ENCODE measurements at places on chromosomes 11 and 22.
A peak's percentile ranks its signal among the peaks of the same experiment; 100 is the strongest.

DNA sequence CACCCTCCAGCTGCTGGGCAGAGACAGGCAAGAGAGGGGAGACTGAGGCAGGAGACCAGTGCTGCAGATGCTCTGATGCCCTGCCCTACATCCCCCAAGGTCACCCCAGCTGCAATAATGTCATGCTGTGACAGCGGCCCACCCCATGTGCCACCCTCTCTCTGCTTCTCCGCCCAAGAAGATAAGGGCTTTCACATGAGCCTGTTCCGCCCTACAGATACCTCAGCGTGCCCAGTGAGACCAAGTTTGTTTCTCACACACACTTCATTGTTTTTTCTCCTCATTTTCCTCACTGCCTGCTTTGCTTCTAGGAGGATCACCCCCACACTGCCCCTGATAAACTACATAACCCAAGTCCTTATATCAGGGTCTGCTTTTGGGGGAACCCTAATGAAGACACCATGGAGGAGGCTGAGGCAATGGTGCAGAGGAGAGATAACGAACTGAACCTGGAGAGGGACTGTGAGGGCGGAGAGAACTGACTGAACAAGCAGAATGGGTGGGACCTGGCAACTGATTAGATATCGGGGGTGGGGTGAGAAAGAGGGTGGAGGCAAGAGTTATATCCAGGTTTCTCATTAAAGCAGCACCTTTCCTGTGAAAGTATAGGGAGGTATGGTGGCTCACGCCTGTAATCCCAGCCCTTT is 37.5 kb upstream of the TSKU start:
- no peak for DNase-seq

DNA sequence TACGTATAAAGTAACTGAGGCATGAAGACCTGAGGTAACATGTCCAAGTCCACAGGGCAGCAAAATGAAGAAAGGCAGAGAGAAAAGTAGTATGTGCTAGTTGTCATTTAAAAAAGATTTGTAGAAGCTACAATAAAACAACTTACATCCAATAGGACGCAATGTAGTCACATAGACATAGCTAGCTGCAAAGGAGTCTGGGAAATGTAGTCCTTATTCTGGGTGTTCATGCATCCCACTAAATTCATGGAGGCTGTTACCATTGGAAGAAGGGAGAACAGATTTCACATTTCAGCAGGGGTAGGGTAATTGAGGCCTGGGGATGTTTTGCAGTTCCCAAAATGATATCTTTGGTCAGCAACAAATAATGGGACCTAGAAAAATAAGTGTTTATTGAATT is 571.4 kb downstream of the MIAT start:
- DNase-seq = no peak

DNA sequence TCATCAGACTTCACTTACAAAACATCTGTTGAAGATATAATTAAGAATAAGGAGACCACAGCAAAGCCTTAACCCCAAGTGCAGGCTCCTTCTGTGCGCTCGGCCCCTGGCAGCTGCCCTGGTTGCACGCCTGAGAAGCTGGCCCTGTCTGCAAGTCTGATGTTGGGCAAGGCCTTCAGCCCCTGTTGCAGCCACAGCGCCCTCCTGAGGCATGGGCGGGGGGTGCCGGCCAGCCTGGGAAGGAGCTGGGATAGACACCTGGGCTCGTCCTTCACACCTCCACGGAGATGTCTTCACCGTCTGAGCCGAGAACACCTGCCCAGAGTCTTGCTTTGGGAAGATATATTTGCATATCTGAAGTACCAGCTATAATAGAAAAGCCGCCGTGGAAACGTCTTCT is 104.1 kb downstream of the MPPED1 start:
- no peak for DNase-seq

DNA sequence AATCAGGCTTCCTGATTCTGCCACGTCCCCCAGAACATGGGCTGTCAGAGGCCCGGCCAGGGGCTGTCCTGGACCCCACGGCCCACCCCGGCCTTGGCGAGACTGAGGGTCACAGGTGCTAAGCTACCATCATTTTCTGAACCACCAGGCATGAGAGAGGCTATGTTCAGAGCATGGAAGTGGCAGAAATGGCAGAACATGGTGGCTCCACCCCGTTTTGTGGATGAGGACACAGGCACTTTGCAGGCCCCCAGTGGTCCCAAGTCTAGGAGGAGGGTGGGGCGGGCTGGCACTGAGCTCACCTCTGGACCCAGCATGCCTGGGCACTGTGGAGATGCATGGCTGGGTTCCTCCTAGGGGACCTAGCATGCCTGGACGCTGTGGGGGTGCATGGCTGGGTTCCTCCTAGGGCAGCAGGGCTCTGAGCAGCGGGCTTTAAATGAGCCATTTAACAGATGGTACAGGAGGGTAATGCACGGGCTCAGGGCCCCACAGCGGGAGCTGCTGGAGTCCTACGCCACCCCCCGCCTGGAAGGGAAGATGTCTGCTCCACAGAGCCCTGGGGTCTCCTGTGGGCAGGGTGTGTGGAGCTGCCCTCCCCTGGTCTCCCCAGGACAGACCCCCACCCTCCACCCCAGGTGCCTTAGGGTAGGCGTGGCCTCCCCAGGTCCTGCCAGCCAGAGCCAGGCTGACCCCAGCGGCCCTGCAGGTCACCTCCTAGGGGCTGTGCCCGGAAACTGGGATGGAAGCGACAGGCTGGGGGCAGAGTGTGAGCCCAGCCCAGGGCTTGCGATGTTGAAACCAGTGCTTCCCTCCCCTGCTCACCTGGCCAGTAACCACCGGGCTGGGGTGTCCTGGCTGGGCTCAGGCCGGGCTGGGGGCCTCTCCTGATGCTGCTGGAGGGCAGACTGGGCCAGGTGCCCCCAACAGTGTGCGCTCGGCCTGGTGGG is 6.1 kb upstream of the MUC5AC start:
- no peak for DNase-seq

- DNase-seq = no peak
Observed at GRCh38 chr11:134260503-134260902, 7.1 kb downstream of the ACAD8 start.

- DNase-seq = no peak
Observed at GRCh38 chr11:68837583-68838571, 3.8 kb downstream of the CPT1A start.

DNA sequence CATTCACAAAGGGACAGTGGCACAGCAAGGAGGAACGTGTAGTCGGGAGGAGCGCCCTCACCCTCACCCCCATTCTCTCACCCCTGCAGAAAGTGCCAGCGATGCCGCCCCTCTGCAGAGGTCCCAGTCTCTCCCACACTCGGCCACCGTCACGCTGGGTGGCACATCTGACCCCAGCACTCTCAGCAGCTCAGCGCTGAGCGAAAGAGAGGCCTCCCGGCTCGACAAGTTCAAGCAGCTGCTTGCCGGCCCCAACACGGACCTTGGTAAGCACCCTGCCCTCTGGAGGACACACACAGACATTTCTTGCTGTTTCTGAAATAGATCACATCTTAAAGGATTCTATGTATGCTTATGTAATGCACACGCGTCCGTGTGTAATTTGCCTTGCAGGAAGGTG is 34.9 kb downstream of the TBC1D22A start:
- DNase-seq = no peak

- peak; percentile 87 for DNase-seq
Observed at GRCh38 chr22:19607192-19608002, 83.2 kb upstream of the CLDN5 start.

DNA sequence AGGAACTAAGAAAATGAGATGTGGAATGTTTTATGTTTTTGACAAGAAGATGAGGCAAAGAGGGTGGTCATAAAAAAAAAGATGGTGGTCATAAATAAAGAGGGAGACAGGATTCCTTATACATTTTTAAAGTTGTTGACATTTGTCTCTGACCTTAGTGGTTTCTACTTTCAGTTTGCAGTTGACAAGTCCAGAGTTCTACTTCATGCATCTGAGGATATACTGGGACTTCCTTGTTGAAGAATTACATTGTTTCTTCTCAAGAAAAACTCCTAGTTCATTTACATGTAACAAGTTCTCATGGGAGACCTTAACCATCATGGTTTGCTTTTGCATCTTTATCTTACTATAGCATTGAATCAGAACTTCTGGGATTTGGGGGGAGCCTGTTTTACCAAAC is 1.2 kb downstream of the OR6X1 start:
- no peak for DNase-seq

- DNase-seq = no peak
Observed at GRCh38 chr11:10247011-10247410, 47.0 kb downstream of the SBF2 start.

- DNase-seq = no peak
Observed at GRCh38 chr11:70783356-70783755, 385.0 kb downstream of the CTTN start.

DNA sequence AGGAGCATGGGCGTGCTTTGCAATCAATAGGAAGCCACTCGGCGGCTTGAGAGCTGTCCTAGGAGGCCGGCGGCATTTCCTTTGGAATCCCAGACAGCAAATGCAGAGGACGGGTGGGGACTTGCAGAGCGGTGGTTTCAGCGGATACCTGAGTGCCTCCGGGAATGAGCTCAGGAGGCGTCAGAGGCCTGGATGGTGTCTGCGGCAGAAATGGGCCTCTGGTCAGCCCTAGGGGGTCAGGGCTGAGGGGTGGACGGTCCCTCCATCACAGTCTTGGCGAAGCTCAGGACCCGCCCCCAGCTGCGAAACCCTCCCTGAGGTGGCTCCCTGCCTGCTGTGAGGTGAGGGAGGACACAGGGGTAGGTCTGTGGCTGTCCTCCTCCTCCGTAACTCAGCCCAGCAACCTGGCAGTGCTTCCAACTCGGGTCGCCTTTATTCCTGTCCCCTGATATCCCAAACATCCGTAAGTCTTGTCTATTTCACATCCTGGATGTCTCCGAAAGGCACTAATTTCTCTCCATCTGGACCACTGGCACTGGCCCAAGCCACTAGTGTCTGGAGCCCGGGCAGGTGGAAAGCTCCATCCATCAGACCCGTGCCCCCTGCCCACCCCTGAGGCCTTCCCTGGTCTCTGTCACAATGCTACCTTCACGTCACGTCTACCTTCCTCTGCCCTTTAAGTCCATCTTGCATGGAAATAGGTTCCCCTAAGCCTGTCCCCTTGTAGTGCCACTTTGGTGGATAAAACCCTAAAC is 686.6 kb downstream of the BRD1 start:
- peak; percentile 25 for DNase-seq

DNA sequence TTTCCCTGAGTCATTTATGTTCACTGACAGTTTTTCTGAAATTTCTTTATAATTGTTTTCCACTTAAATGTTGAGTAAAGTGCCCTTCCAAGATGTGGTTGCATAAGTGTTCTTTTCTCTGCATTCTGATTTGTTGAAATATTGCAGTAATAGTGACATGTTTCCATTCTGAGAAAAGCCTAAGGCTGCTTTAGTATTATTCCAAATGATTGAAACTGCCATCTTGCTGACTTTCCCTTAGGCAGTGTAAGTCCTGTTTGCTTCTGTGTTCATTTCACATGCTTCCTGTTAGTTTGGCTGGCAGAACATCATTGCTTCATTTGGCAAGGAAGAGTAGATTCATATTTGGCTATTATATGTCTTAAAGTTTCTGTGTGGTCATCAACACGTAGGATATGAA is 146.5 kb downstream of the ELP4 start:
- DNase-seq = no peak

DNA sequence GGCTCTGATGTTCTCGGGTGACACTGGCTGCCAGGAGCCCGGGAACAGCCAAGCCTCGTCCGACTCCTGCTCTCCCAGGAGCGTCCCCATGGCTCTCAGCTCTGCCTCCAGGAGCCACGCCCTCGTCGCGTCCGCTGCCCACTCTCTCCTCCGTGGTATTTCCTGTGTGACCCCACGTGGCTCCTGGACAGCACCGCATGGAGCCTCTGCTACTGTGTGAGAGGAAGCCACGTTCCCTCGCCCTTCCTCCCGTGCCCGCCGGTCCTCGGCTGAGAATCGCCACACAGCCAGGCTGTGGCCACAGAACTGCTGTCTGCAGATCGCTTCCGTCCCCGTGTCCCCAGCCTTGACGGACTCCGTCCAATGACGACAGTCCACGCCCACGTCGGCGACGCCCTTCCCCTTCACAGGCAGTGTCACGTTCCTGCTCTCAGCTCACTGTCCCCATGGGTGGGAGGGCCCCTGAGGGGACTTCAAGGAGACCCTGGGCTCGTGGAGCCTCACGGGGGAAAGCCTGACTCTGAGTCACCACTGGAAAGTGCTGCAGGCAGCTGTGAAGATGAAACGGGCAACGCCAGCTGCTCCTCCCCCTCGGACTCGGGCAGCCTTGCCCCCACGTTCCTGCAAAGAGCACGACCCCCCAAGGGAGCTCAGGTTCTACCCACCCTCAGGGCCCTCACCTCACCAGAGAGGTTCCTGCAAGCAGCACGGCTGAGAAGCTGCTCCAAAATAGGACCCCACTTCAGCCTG is 458.5 kb downstream of the BRD1 start:
- DNase-seq = no peak

- DNase-seq = no peak
Observed at GRCh38 chr11:134226806-134227325, 2.4 kb downstream of the VPS26B start.

DNA sequence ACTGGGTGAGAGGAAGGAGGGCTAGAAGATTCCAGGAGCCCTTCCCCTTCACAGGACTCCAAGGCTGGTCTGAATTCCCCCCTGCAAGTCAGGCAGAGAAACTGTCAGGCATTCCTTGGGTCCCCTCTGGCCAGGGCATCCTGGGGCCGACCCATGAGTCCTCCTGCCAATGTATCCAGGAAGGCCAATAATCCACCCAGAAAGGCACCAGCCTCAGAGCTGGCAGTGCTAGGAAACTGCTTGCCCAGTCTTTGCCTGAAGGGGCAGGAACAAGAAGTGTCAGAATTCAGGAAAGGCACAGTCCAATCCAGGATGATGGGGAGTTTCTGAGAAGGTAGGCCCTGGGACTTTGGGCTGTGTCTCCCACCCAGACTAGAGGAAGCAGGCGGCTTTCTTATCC is 41.0 kb downstream of the BUD13 start:
- no peak for DNase-seq

GRCh38 chr11:122031813-122032212 is 84.2 kb downstream of the BLID start:
- no peak for DNase-seq

DNA sequence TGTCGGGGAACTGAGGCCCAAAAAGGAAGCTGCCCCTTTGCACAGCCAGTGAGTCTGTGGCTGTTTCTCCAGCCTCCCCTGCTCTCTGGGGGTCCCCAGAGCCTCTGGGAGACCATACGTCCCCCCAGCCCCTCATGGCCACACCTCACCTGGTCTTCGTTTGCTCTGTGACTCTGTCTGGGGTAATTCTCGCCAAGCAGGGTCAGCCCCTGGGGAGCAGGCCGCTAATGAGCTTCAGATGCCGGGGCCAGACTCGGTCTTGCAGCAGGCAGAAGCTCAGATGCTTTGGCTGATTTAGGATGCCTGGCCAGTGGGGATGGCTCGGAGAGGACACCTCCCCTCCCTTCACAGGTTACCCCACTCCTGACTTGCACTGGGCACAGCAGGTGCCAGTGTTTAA is 24.1 kb upstream of the WNT11 start:
- no peak for DNase-seq

All from NCI-H1417 (cell line).